ENCODE measurements at places on chromosomes 5 and 9.

GRCh38 chr5:122607818-122608217, 167.1 kb upstream of the SNX2 start:
- DNase-seq, result no peak

DNA sequence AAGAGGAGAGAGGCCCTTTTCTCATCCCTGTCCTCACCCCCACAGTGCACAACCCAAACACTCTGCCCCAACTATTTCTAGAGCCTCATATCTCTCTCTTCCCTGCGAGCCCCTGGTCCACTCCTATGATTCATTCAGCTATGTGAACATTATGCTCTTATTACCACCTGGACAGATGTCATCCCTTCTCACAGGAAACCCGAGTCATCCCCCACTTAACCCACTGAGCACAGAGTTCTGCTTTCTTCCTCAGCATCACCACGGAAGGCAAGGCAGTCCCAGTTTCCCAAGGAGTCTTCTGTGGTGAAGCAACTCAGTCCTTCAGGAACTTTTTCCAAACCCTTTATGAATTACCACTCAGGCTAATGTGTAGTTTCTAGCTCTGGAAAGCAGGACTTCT, 1.3 kb downstream of the DNAI1 start:
- DNase-seq, result no peak

- DNase-seq, result no peak
Observed at GRCh38 chr5:9670371-9670770, 40.2 kb upstream of the TAS2R1 start.

GRCh38 chr9:89470224-89470839, 27.6 kb downstream of the SEMA4D start:
- no peak for DNase-seq

- no peak for DNase-seq
Observed at GRCh38 chr5:148205044-148205806, 2.4 kb downstream of the SPINK6 start.

DNA sequence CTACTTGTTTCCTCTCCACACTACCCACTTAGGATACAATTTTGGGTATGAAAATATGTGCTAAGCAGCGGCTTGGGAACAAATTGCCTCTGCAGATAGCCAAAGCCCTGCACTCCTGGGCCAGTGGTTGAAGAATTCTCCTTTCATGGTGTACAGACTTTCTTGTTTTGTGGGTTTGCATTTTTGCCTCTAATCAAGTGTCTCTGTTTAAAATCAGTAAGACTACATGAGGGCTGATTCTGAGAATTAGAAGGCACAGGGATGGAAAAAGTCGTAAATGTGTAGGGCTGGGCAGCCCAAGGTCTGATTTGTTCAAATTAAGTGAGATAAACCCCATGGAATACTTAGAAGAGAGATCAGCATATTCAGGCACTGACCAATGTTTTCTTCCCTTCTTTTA, 103.7 kb upstream of the CD180 start:
- no peak for DNase-seq
